AML-193 (cell line): ENCODE measurements at places on chromosomes 6 and 20.

GRCh38 chr20:3283222-3283820 is 44.3 kb upstream of the SLC4A11 start:
- no peak for DNase-seq

DNA sequence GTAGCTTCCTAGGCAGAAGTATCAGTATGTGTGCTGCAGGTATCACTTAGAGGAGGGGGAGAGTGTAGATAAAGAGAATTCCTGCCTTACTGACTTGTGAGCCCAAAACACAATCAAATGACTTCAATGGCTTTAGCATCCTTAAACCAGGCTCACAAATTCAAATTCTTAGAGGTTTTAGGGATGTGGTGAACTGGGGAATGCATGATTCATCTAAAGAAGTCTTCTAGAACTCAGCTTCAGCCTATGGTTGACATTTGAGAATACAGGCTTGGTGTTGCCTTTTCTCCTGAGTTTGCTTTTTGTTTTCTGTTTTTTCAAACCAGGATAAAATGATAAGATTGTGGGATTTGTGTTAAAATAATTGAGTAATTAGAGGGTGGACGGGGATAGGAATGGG is 14.4 kb downstream of the SNRPC start:
- DNase-seq, result no peak

- no peak for DNase-seq
Observed at GRCh38 chr6:9103876-9104521, 668.7 kb upstream of the SLC35B3 start.

DNA sequence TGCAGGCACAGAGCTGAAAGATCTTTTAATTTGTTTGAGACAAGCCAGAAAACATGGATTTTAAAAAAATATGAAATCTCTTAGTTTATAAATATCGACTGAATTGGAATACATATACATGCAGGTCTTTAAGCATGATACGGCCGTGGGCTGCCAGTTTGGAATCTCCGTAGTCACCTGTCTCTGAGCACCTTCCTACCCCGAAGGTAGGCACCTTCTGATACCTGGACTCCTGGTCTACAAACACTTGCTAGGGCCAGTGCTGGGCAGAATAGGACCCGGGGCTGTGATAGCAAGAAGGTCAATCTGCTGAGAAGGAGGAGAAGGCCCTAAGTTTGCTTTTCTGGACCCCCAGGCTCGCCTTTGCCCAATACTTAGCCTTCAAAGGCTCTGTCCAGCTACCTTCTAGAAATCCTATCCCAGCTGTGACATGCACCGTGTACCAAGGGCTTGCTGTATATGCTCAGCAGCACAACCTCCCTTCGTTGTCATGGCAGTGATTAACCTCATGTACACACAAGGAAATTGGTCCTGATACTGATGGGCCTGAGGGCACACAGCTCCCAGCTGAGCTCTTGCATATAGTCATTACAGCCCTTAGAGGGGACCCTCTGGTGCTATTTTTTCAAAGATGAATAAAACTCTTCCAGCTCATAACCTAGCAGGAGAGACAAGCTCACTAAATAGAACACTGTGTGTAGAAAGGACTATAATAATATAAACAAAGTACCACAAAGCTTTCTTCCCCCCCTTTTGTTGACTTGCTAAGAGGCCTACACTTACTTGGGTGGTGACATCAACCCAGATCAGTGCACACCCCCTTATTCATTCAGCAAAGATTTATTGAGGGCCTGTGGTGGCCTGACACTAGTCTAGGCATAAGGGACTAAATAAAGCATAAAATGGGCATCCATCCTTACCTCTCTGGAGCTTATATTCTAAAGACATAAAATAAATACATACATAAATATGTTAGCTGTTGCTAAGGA is 17.7 kb downstream of the SNPH start:
- no peak for DNase-seq

DNA sequence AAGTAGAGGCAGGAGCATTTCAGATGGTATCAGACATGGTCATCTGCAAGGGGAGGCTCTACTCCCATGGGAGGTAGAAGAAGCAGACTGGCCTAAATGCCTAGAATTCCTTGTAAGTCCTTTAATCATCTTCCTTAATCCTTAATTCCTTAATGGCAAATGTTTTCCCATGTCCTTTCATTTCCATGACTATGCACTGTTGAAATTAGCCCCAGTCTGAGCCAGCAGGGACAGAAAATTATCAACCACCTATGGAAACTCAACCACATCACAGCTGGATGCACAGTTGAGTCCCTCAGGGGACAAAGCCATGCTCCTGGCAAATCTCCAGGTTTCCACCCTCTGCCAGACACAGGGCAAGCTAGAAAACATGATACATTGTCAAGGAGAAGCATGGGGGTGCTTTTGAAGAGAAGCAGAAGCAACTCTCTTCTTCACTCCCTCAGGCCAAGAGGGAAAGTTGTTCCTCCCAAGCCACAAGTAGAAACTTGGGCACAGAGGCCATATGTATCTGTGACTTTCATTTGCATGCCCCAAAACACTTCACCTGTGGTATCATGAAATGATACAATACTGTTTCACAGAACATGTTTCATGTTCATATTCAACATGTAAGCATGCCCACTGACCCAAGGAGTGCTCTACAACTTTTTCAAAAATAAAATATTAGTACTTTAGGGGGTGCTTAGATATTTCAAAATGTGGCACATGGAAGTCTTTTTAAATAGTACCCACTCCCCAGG is 683.6 kb downstream of the KIF16B start:
- DNase-seq, result no peak

GRCh38 chr20:40633123-40633850 is 55.7 kb downstream of the MAFB start:
- DNase-seq, result no peak

DNA sequence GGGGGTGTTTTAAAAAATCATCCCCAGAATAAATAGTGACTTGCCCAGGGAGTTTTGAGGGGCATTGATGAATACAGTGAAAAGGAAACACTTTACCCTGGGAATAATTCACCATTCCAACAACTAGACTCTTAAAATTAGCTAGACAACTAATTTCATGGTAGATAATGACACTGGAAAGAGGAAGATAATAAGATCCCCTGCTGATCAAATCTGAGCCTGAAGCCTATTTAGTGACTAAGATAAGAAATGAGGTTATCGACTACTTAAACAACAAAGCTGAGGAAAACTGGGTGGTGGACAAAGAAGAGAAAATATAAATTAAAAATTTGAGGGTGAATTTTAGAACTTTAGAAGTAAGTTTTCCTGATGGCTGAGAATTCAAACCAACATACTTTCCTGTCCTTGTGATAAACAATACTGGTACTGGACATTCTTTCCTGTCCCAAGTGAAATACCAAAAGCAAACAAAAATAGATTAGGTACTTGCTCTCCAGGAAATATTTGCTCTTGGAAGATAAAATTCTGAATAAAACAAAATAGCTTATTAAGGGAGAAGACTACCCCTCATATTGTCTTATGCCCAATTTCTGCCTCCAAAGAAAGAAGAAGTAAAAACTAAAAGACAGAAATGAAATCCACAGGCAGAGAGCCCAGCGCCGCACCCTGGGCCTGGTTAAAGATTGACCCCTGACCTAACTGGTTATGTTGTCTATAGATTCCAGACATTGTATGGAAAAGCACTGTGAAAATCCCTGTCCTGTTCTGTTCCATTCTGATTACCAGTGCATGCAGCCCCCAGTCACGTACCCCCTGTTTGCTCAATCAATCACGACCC is 64.0 kb upstream of the ADGRF4 start:
- no peak for DNase-seq

- DNase-seq, result no peak
Observed at GRCh38 chr6:217048-217659, 75.1 kb upstream of the DUSP22 start.

DNA sequence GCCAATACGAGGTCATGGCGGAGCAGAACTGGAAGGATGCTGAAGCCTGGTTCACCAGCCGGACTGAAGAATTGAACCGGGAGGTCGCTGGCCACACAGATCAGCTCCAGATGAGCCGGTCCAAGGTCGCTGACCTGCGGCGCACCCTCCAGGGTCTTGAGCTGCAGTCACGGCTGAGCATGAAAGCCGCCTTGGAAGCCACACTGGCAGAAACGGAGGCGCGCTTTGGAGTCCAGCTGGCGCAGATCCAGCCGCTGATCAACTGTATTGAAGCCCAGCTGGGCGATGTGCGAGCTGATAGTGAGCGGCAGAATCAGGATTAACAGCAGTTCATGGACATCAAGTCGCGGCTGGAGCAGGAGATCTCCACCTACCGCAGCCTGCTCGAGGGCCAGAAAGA is 296.9 kb downstream of the OGFRL1 start:
- no peak for DNase-seq

DNA sequence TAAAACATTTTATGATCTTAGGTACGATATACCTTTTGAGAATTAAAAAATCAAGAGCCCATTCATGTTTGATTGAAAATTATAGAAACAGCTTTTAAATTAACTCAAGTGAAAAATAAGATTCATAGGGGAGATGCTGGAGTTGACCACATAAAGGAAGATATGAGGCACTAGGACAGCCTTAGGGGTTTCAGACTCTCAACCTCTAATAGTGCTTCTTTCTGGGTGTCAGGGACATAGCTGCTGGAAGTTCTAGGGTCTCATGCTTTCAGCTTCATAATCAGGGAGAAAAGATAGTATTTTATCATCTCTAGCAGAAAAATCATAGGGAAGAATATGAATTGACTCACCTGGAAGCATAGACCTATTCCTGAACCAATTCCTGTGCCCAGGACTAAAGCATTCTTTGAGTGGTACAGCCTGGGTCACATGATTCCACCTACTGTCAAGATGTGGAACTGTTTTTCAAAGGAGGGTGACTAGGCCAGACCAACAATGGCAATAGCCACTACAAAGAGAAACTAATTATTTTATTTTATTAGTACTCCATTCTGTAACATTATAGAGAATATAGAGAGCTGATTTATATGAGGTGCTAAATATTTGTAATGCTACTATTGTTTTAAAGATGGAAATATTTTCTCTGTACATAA is 27.8 kb upstream of the CENPW start:
- DNase-seq, result peak; percentile 22

GRCh38 chr20:47258745-47259695 is 97.5 kb downstream of the ZMYND8 start:
- no peak for DNase-seq

GRCh38 chr6:158048589-158048988 is 66.9 kb downstream of the SYNJ2 start:
- no peak for DNase-seq

- DNase-seq, result no peak
Observed at GRCh38 chr6:47251396-47251795, 58.3 kb downstream of the TNFRSF21 start.

DNA sequence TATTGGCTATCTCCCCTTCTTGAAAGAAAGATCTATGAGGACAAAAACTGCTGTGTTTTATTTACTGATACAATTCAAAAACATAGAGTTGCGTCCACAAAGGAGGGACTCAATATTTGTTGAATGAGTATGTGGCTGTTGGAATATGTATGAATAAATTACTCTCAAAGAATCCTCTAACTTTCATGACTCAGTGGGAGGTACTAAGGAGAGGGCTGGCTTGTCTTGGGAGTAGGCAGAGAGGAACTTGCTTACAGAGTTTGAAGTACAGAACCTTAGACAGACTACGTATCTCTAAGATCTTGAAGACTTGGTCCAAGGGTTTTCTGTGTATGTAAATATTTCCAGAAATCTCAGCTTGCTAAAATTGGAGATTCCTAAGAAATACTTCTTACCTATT is 504.0 kb upstream of the PTCHD4 start:
- DNase-seq, result no peak

- no peak for DNase-seq
Observed at GRCh38 chr6:40543776-40544175, 43.4 kb downstream of the LRFN2 start.

DNA sequence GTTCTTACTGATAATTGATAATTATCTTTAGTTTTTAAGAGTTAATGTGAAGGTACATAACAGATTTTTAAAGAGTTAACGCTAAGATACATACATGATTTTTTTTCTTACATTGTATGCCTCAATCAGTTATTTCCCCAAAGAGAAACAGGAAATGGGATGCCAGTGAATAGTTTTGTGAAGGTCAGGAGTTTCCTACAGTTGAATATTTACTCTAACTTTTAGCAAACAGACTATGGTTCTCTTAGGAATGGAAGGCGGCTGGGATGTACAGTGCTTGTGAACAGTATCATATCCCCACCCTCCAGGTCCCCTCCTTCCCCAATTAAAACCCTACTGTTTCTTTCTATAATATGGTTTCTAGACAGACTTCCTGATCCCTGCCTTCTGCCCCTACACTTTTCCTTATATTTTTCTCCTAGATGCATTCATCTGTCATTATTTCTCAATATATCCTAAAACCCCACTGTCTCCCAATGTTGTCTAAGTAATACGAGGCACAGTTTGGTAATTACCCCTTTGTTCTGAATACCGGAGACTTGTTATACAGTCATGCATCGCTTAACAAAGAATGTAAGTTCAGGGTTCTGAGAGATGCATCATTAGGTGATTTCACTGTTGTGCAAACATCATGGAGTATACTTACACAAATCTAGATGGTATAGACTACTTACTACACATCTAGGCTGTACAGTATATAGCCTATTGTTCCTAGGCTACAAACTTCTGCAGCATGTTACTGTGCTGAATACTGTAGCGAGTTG is 29.2 kb downstream of the SLC35A1 start:
- DNase-seq, result no peak

GRCh38 chr6:167345348-167345747 is 20.5 kb downstream of the TTLL2 start:
- DNase-seq, result no peak

DNA sequence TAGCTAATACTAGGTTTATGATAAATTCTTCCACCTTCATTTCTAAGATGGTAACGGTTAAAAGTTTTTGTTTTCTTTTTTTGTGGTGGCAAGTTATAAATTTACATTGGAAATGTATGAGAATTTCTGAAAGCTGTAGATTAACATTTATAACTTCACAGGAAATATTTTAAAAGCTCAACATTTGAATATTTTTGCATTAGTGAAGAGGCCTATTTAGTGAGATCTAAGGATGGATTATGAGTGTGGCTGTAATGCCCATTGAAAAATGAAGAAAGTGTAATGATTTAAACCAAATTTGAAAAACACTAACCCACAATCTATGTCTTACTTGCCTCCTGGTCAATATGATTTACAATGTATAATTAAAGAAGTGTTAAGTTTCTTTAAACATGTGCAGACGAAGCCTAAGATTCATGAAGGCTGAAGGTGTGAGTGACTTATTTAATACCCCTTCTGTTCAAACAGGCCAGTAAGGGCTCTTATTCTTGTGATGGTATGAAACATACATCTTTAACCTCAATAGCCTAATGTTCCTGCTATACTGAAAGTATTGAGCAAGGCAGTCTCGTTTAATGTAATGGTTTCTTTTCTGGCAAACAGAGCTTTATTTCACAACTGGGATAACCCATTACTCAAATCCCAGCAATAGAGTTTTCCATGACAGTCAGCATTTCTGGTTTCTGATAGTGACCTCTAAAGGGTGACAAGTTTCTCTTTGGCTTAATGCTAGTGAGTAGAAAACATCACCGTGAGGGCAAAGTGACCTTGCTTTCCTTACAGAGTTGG is 13.2 kb downstream of the HDGFL1 start:
- DNase-seq, result no peak

- no peak for DNase-seq
Observed at GRCh38 chr20:35718972-35719635, 19.9 kb downstream of the ROMO1 start.
